T-helper 17 cell (primary cell): ENCODE measurements at places on chromosomes 6 and 20.

GRCh38 chr6:154767003-154767723 lies 33.9 kb downstream of the SCAF8 start:
- H3K36me3 ChIP-seq = no peaks in the 10 kb centered on the region
- H3K27me3 ChIP-seq = no peaks in the 10 kb centered on the region
- no peak for DNase-seq
- H3K27ac ChIP-seq = peak overlapping the region; percentile 41

GRCh38 chr6:42260396-42260888 lies 42.8 kb upstream of the MRPS10 start:
- H3K27ac ChIP-seq = no peak overlapping the region
- DNase-seq = no peak
- no peak overlapping the region for H3K4me3 ChIP-seq
- no peaks in the 10 kb centered on the region for H3K27me3 ChIP-seq

GRCh38 chr6:38261626-38262025 lies 378.1 kb downstream of the BTBD9 start:
- peak overlapping the region; percentile 67 for H3K27ac ChIP-seq
- no peak for DNase-seq
- no peaks in the 10 kb centered on the region for H3K27me3 ChIP-seq
- peaks cover 5% of the 10 kb centered on the region for H3K36me3 ChIP-seq
- no peak overlapping the region for H3K4me3 ChIP-seq

DNA sequence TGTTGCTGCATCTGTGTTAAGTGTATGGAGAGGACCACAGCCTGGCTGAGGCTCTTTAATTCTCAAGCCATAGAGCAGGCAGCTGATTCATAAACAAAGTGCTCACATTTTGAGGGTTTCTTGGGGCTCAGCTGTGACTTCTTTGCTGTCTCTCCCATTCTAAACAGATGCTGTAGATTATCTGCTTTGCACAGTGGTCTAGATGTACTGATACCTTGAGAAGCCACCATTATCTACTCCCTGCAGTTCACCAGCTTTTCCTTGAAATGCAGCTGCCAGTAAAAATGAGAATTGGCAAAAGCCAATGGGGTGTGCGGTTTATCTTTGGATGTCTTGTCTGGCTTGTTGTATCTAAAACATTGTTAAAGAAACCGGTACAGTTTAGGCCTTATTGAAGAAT lies 5.2 kb upstream of the CNR1 start:
- no peak overlapping the region for H3K27ac ChIP-seq
- peaks cover 69% of the 10 kb centered on the region for H3K27me3 ChIP-seq
- DNase-seq = no peak
- peaks cover 4% of the 10 kb centered on the region for H3K36me3 ChIP-seq
- no peak overlapping the region for H3K4me3 ChIP-seq
- peaks cover 7% of the 10 kb centered on the region for H3K4me1 ChIP-seq

- no peak for DNase-seq
- H3K27me3 ChIP-seq = peaks cover 1% of the 10 kb centered on the region
- peaks cover 4% of the 10 kb centered on the region for H3K36me3 ChIP-seq
- H3K27ac ChIP-seq = no peak overlapping the region
- peak overlapping the region; percentile 31 for H3K4me3 ChIP-seq
Observed at GRCh38 chr6:151692216-151692615, 115.3 kb upstream of the ESR1 start.

GRCh38 chr6:11701573-11701972 lies 77.0 kb downstream of the ADTRP start:
- no peak for DNase-seq
- no peaks in the 10 kb centered on the region for H3K36me3 ChIP-seq
- H3K27me3 ChIP-seq = peaks cover 7% of the 10 kb centered on the region
- peak overlapping the region; percentile 29 for H3K27ac ChIP-seq
- no peaks in the 10 kb centered on the region for H3K4me1 ChIP-seq

DNA sequence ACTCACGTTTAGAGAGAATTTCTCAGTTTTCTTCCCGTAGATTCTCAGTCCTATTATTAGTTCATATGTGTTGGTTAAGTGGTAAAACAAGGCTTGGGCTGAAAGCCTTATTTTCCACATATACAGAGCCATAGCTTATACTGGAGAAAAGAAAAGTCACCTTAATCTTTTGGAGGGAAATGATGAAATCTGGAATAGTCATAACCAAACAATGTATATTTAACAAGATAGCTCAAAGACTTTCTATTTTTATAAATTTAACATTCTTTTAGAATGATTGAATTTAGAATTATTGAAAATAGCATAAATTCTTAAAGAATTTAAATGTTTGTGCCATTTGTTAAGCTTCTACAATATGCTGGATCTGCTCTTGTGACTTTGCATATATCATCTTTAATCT lies 85.8 kb downstream of the CDKAL1 start:
- H3K4me3 ChIP-seq = no peak overlapping the region
- H3K27ac ChIP-seq = no peak overlapping the region
- H3K36me3 ChIP-seq = peaks cover 4% of the 10 kb centered on the region
- no peak for DNase-seq

- H3K4me3 ChIP-seq = peak overlapping the region; percentile 92
- no peaks in the 10 kb centered on the region for H3K36me3 ChIP-seq
- peaks cover 8% of the 10 kb centered on the region for H3K4me1 ChIP-seq
- H3K27me3 ChIP-seq = no peaks in the 10 kb centered on the region
Observed at GRCh38 chr20:52193133-52193532, 1.6 kb upstream of the ZFP64 start.

- no peaks in the 10 kb centered on the region for H3K36me3 ChIP-seq
- DNase-seq = no peak
- no peak overlapping the region for H3K27ac ChIP-seq
- H3K4me1 ChIP-seq = peaks cover 2% of the 10 kb centered on the region
- H3K27me3 ChIP-seq = peaks cover 21% of the 10 kb centered on the region
Observed at GRCh38 chr20:37544386-37544785, 16.7 kb upstream of the BLCAP start.

GRCh38 chr6:90151576-90152422 lies 144.8 kb downstream of the BACH2 start:
- H3K4me3 ChIP-seq = no peak overlapping the region
- H3K27me3 ChIP-seq = peaks cover 11% of the 10 kb centered on the region
- H3K4me1 ChIP-seq = peaks cover 27% of the 10 kb centered on the region
- DNase-seq = no peak

- no peak overlapping the region for H3K4me3 ChIP-seq
- no peak overlapping the region for H3K27ac ChIP-seq
- no peak for DNase-seq
- no peaks in the 10 kb centered on the region for H3K36me3 ChIP-seq
Observed at GRCh38 chr6:139765825-139766285, 391.4 kb upstream of the CITED2 start.

- peaks cover 64% of the 10 kb centered on the region for H3K27me3 ChIP-seq
- H3K36me3 ChIP-seq = peaks cover 4% of the 10 kb centered on the region
- peak overlapping the region; percentile 93 for H3K4me3 ChIP-seq
- peak overlapping the region; percentile 92 for H3K27ac ChIP-seq
- H3K4me1 ChIP-seq = peaks cover 43% of the 10 kb centered on the region
Observed at GRCh38 chr6:30101444-30102413, 11.2 kb downstream of the TRIM31 start.

- no peak overlapping the region for H3K27ac ChIP-seq
- peaks cover 27% of the 10 kb centered on the region for H3K27me3 ChIP-seq
- H3K4me3 ChIP-seq = no peak overlapping the region
- H3K4me1 ChIP-seq = peaks cover 17% of the 10 kb centered on the region
Observed at GRCh38 chr20:64105846-64106434, 1.4 kb downstream of the NPBWR2 start.

- H3K4me1 ChIP-seq = peaks cover 8% of the 10 kb centered on the region
- peaks cover 2% of the 10 kb centered on the region for H3K36me3 ChIP-seq
- DNase-seq = no peak
- H3K4me3 ChIP-seq = no peak overlapping the region
Observed at GRCh38 chr6:328136-328670, 35.9 kb downstream of the DUSP22 start.

DNA sequence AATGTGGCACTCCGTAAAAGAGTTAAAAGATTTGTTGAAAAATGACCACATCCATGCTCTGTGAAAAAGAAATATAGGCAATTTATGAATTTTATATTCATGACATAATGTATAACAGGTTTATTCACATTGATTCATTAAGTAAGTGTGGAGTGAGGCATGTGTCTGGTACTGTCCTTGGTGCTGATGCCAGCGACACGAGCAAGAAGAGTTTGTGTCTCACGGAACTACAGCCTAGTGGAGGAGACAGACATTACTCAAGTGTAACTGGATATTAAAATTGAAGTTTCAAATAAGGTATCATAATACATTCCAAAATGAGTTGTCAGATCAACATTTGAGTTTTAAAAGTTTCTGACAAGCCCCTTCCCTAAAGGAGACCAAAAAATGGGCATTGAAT lies 158.2 kb upstream of the PRND start:
- H3K4me1 ChIP-seq = no peaks in the 10 kb centered on the region
- DNase-seq = no peak
- no peak overlapping the region for H3K4me3 ChIP-seq
- no peak overlapping the region for H3K27ac ChIP-seq
- no peaks in the 10 kb centered on the region for H3K36me3 ChIP-seq

DNA sequence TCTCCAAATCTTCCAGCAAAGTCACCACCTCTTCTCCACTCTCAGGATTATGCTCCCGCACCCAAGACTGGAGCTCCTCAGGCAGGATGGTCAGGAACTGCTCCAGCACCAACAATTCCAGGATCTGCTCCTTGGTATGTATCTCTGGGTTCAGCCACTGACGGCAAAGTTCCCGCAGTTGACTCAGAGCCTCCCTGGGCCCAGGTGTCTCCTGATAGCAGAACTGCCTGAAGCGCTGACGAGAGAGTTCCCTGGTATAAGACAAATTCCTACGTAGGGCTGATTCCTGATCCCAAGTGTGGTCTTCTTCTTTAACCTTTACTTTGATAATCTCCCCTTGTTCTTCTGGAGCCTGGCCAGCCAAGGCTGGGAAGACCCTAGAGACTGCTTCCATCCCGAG lies 60.6 kb downstream of the GPX5 start:
- H3K4me1 ChIP-seq = peaks cover 14% of the 10 kb centered on the region
- peaks cover 11% of the 10 kb centered on the region for H3K36me3 ChIP-seq
- H3K4me3 ChIP-seq = peak overlapping the region; percentile 84
- no peak overlapping the region for H3K27ac ChIP-seq

DNA sequence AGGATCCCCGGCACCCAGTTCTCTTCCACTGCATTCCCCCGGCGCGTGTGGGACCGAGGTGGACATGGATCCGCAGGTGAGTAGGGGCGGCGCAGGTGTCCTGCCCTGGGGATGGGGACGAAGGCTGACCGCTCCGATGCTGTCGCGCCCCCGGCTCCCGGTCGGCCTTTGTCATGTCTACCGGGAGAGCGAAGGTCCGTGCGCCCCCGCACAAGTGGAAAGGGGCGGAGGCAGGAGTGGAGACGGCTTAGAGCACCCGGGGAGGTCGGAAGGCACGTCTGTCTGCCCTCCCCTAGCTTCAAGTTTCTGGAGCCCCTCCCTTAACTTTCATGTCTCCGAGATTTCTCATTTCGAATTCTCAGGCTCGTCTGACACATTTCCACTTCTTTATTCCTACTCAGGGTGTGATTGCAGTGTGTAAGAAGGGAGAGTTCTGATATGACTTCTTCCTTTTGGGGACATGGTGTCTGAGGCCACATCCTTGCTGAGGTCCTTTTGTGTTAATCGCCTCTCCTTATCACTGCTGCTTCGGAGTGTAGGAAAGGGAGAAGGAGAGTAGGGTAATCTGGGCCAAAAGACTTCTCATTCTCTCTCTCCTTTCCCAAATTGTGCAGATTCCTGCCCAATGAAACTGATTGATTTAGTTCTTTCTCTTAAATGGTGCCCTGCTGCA lies 435 bp downstream of the KIFC1 start:
- no peak for DNase-seq
- no peaks in the 10 kb centered on the region for H3K36me3 ChIP-seq
- H3K27ac ChIP-seq = peak overlapping the region; percentile 89
- H3K27me3 ChIP-seq = no peaks in the 10 kb centered on the region
- peak overlapping the region; percentile 87 for H3K4me3 ChIP-seq

- peaks cover 43% of the 10 kb centered on the region for H3K4me1 ChIP-seq
- H3K27ac ChIP-seq = no peak overlapping the region
- H3K36me3 ChIP-seq = no peaks in the 10 kb centered on the region
Observed at GRCh38 chr20:31663524-31663837, 25.8 kb downstream of the COX4I2 start.

- H3K27ac ChIP-seq = no peak overlapping the region
- peaks cover 4% of the 10 kb centered on the region for H3K36me3 ChIP-seq
- peaks cover 24% of the 10 kb centered on the region for H3K4me1 ChIP-seq
- peak; percentile 50 for DNase-seq
- no peak overlapping the region for H3K4me3 ChIP-seq
Observed at GRCh38 chr6:52286798-52287432, 2.4 kb upstream of the MCM3 start.

DNA sequence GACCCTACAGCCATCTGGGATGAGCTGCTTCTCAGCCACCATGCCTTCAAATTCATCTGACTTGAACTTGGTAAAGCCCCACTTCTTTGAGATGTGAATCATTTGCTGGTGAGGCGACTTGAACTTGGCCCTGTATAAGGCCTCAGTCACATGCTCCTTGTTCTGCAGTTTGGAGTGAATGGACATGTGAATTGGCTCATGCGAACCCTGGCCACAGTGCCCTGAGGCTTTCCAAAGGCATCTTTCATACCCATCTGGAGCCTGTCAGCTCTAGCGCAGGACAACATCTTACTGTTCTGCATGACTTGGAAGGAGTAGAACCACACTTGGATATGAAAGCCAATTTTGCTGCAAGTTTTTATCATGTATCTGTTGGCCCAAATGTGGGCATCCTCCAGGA lies 244.0 kb upstream of the FAM83B start:
- no peak overlapping the region for H3K4me3 ChIP-seq
- no peaks in the 10 kb centered on the region for H3K4me1 ChIP-seq
- DNase-seq = no peak
- H3K27ac ChIP-seq = no peak overlapping the region

GRCh38 chr6:14231071-14231483 lies 113.5 kb downstream of the CD83 start:
- no peak overlapping the region for H3K4me3 ChIP-seq
- no peak for DNase-seq
- no peaks in the 10 kb centered on the region for H3K4me1 ChIP-seq
- H3K27ac ChIP-seq = no peak overlapping the region

GRCh38 chr6:167826230-167826895 lies 348 bp upstream of the AFDN start:
- H3K4me1 ChIP-seq = peaks cover 36% of the 10 kb centered on the region
- peak overlapping the region; percentile 92 for H3K4me3 ChIP-seq
- H3K27ac ChIP-seq = peak overlapping the region; percentile 88
- peak; percentile 65 for DNase-seq
- H3K36me3 ChIP-seq = no peaks in the 10 kb centered on the region

DNA sequence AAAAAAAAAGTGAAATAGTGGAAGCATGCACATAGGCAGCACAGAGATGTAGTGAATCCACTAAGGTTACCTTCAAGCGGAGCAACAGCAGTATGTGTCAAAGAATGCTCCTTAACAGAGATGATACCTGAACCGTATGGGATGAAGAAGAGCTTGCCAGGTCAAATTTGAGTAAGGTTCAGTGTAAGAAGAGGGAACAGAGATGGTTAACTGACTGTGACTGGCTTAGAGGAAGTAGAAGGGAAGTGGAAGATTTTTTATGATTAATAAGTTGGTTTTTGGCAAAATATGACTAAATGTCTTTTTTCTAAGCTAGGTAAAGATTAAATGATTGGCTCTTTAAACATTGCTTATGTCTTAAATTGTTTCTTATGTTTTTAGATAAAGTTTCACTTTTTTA lies 52.6 kb upstream of the C20orf144 start:
- H3K27ac ChIP-seq = peak overlapping the region; percentile 67
- H3K27me3 ChIP-seq = no peaks in the 10 kb centered on the region
- peaks cover 10% of the 10 kb centered on the region for H3K4me1 ChIP-seq
